ENCODE measurements at places on chromosomes 1 and 21.

DNA sequence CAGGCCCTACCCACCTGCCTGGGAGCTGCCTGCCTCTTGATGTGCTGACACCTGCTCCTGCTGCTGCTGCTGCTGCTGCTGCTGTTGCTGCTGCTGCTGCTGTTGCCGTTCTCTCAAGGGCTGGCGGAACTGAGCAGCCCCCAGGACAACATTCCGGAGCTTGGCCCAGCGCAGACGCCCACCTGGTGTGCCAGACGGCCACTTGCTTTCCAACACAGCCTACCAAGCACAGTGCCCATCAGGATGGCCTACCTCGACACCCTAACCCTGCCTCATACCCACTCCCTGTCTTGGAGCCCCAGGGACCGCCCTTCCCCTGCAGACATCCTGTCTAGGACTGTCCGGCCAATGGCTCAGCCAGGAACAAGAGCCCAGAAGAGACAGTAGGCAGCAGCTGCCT is 11.8 kb downstream of the DENND4B start:
- peak overlapping the region; percentile 25 for H3K27ac ChIP-seq
- H3K4me3 ChIP-seq, result no peak overlapping the region
- no peak for DNase-seq
- peaks cover 16% of the 10 kb centered on the region for H3K36me3 ChIP-seq
- H3K27me3 ChIP-seq, result no peaks in the 10 kb centered on the region

- H3K4me3 ChIP-seq, result no peak overlapping the region
- no peaks in the 10 kb centered on the region for H3K4me1 ChIP-seq
- DNase-seq, result no peak
- H3K36me3 ChIP-seq, result no peaks in the 10 kb centered on the region
- no peaks in the 10 kb centered on the region for H3K27me3 ChIP-seq
These were observed 1524.3 kb upstream of the B3GALT2 start for GRCh38 chr1:194710671-194711070.

DNA sequence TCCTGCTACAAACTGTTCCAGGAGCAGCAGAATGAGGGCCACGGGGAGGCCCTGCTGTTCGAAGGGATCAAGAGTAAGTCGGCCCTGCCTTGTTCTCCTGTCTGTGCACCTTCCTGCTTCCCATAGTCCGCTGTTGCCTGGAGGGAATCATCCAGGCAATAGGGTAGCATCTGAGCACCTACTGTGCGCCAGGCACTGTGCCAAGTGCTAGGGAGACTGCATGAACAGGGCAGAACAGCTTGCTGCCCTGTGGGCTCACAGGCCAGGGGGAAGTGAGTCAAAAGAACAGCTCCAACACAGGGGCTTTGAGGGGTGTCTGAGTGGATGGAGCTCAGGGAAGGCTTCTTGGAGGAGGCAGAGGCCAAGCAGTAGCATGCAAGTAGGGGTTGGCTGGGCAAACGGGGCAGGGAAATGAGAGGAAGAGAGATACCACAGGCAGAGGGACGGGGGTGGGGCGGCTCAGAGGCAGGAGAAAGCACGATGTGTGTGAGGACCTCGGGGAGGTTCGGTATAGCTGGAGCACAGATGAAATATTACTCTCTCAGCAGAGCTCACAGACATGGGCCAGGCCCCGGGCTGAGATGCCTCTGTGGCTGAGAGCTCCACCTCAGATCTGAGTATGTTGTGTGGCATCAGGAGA is 15.5 kb upstream of the PADI6 start:
- H3K27me3 ChIP-seq, result no peaks in the 10 kb centered on the region
- peak overlapping the region; percentile 80 for H3K4me3 ChIP-seq
- DNase-seq, result peak; percentile 12
- H3K27ac ChIP-seq, result peak overlapping the region; percentile 86
- peaks cover 13% of the 10 kb centered on the region for H3K4me1 ChIP-seq
- peaks cover 6% of the 10 kb centered on the region for H3K36me3 ChIP-seq

- H3K4me1 ChIP-seq, result no peaks in the 10 kb centered on the region
- no peak for DNase-seq
- no peak overlapping the region for H3K27ac ChIP-seq
- no peak overlapping the region for H3K4me3 ChIP-seq
- H3K27me3 ChIP-seq, result peaks cover 41% of the 10 kb centered on the region
These were observed 99.5 kb upstream of the IGSF21 start for GRCh38 chr1:18008081-18008480.

DNA sequence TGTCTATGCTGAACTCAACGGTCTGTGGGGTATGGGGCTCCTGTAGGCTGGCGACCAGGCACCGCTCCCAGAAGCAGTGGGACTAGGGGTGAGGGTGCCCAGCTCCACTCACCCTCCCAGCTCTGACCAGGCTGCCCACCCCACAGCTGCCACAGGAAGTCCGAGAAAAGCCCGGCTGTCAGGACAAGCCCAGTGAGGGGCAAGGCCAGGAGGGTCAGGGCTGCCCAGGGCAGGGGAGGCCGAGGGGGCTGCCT is 3.5 kb upstream of the TMEM52 start:
- H3K4me1 ChIP-seq, result peaks cover 3% of the 10 kb centered on the region
- no peaks in the 10 kb centered on the region for H3K36me3 ChIP-seq
- H3K4me3 ChIP-seq, result no peak overlapping the region
- no peak overlapping the region for H3K27ac ChIP-seq
- no peaks in the 10 kb centered on the region for H3K27me3 ChIP-seq

GRCh38 chr1:78884685-78885452 is 121.7 kb downstream of the ADGRL4 start:
- DNase-seq, result no peak
- H3K4me1 ChIP-seq, result no peaks in the 10 kb centered on the region
- H3K27me3 ChIP-seq, result no peaks in the 10 kb centered on the region
- H3K36me3 ChIP-seq, result no peaks in the 10 kb centered on the region
- H3K27ac ChIP-seq, result no peak overlapping the region

DNA sequence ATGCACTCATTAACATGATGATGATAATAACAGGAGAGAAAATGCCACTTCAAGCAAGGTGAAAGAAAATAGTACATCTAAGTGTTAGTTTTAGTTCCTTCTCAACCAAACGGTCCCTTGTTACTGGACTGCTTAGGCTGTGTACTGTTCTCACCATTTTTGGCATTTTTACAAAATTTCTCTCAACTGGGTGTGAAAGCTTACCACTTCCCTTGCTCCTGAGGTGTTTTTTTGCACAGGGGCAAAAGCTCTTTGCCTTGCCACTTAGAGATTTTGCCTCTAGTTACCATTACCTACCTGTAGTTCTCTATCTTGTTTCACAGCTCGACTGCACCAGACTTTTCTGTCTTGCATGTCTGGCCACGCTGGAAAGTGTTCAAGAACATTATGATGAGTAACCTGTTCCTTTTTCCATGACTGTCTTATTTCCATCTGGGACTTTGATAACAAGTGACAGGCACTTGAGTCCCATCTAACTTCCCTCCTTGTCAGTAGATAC is 10.7 kb downstream of the NEK7 start:
- H3K27me3 ChIP-seq, result no peaks in the 10 kb centered on the region
- H3K4me1 ChIP-seq, result peaks cover 79% of the 10 kb centered on the region
- peak overlapping the region; percentile 97 for H3K27ac ChIP-seq
- H3K36me3 ChIP-seq, result peaks cover 27% of the 10 kb centered on the region

Measured in activated naive CD8-positive, alpha-beta T cell treated with anti-CD3 and anti-CD28 coated beads for 36 hours (primary cell).